ENCODE measurements at places on chromosomes 2 and 18. TPM values are rescaled to one million over a fixed set of nuclear protein-coding genes. Genes with fewer than 3 reads are reported as not detected.

GRCh38 chr2:155651851-155652250 lies 680.7 kb downstream of the NR4A2 start:
- H3K4me1 ChIP-seq, result no peaks in the 10 kb centered on the region
- no peak overlapping the region for H3K4me3 ChIP-seq
- no peak for DNase-seq
- no peaks in the 10 kb centered on the region for H3K36me3 ChIP-seq

- no peaks in the 10 kb centered on the region for H3K36me3 ChIP-seq
- no peak overlapping the region for H3K27ac ChIP-seq
- no peaks in the 10 kb centered on the region for H3K27me3 ChIP-seq
- H3K4me1 ChIP-seq, result no peaks in the 10 kb centered on the region
- no peak overlapping the region for H3K4me3 ChIP-seq
These were observed 58.9 kb upstream of the ZSWIM2 start for GRCh38 chr2:186907897-186908296.

The ABHD1 gene
- not detected for total RNA-seq

- no peak for DNase-seq
- no peaks in the 10 kb centered on the region for H3K36me3 ChIP-seq
- H3K4me1 ChIP-seq, result peaks cover 27% of the 10 kb centered on the region
- H3K27ac ChIP-seq, result no peak overlapping the region
- no peaks in the 10 kb centered on the region for H3K27me3 ChIP-seq
- H3K4me3 ChIP-seq, result no peak overlapping the region
These were observed 10.9 kb upstream of the FZD7 start for GRCh38 chr2:202022755-202023154.

- H3K4me3 ChIP-seq, result peak within 1 kb of the TSS; percentile 82
- H3K27me3 ChIP-seq, result no peaks in the 10 kb centered on the region
- H3K4me1 ChIP-seq, result peaks cover 9% of the 10 kb centered on the region
- H3K36me3 ChIP-seq, result peaks cover 3% of the 10 kb centered on the region
- H3K27ac ChIP-seq, result peak within 1 kb of the TSS; percentile 97
These were observed at the start of gene GPR155 for GRCh38 chr2:174486563-174487107. Gene GPR155 (minus strand): TSS chr2:174487029. CDS start chr2:174481956, 5,073 bp downstream.

DNA sequence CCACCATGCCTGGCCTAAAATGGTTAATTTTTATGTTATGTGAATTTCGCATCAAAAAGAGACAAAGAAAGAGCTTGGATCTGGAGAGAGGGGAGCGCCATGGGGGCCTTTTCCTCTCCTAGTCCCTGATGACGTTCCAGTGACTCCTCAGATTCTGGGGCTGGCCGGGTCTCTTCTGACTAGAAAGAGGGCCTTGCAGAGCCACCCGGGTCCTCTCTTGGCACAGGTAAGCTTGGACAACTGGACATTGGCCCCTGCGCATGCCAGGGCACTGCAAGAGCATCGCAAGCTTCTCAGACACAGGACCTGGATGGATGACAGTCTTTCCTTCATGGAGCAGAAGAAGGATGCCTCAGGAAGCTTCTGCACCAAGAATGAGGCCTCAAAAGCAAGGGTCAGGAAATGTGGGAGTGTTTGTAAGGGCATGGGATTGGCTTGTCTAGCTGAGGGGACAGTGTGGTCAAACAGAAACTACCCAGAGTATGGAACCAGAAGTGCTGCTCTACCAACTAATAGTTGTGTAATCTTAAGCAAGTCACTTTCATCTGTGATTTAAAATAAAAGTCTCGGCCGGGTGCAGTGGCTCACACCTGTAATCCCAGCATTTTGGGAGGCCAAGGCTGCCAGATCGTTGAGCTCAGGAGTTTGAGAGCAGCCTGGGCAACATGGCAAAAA lies 35.2 kb downstream of the FOSL2 start:
- H3K4me3 ChIP-seq, result no peak overlapping the region
- H3K27ac ChIP-seq, result no peak overlapping the region
- no peak for DNase-seq
- no peaks in the 10 kb centered on the region for H3K36me3 ChIP-seq
- no peaks in the 10 kb centered on the region for H3K4me1 ChIP-seq

The ACMSD gene
- total RNA-seq, result not detected

DNA sequence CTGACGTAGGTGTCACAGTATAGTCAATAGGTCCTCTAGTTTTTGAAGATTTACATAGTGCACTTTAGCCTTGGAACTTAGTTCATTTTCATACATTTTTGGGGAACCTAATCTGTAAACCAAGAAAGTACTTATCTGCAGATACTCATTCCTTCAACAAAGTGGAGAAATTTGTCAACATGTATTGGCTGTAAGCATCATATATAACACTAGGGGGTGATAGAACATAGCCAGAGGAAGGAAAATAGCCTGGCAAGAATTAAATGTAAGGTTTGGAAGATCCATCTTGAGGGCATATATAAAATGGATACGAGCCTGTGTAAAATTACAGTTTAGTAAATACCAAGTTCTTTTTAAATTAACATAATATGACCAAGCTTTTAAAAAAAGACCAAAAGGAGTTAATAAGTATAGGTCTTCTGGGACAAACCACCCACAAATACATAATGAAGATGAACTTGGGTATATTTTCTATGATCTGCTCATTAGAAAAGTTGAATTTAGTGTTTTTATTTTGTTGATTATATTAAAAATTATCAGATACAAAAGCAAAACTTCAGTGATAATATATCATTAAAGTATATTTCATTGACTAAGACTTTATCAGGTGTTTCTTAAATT lies 18.2 kb downstream of the RPL37A start:
- no peaks in the 10 kb centered on the region for H3K4me1 ChIP-seq
- no peak for DNase-seq
- H3K4me3 ChIP-seq, result no peak overlapping the region
- H3K27me3 ChIP-seq, result no peaks in the 10 kb centered on the region
- no peak overlapping the region for H3K27ac ChIP-seq

GRCh38 chr2:21310493-21310892 lies 186.7 kb downstream of the TDRD15 start:
- no peaks in the 10 kb centered on the region for H3K27me3 ChIP-seq
- no peaks in the 10 kb centered on the region for H3K4me1 ChIP-seq
- H3K4me3 ChIP-seq, result no peak overlapping the region
- no peak for DNase-seq
- no peak overlapping the region for H3K27ac ChIP-seq

The ATL2 gene
- 212 TPM for total RNA-seq
